ENCODE measurements at places on chromosomes 5 and 9.
A peak's percentile ranks its signal among the peaks of the same experiment; 100 is the strongest.

DNA sequence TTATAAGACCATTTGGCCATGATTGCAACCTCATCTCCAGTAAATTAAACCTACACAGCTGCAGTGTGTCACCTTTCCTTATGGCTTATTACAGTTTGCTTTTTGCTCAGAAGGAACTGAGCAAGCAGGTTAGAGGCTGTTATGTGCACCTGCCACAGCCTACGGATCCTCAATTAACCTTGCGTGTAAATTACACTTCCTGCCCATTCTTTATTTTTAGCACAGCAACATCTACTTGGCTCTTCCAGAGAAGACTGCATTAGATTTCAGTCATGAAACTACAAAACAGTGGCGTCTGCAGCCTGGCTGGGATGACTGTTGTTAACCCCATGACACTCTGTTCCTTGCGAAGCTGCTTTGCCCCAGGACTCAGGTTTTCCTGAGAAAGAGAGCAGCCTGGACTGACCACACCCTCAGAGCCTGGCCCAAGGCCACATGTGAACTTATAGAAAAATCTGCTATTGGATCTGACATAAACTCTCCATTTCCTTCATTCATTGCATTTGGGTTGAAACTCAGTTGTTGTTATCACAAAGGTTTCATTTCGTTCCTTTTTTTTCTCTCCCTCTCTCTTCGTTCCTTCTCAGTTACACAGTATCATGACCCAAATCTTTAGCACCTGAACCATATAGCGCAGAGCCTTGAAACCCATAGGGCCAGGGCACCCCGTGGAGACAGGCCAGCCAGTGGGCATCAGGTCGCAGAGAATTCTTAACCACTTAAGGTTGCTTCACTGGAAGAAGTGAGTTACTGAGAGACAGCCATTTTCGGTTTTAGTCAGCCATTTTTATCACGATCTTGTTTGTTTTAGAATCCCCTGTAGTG, 138.6 kb downstream of the PALM2AKAP2 start:
- no peak for DNase-seq

DNA sequence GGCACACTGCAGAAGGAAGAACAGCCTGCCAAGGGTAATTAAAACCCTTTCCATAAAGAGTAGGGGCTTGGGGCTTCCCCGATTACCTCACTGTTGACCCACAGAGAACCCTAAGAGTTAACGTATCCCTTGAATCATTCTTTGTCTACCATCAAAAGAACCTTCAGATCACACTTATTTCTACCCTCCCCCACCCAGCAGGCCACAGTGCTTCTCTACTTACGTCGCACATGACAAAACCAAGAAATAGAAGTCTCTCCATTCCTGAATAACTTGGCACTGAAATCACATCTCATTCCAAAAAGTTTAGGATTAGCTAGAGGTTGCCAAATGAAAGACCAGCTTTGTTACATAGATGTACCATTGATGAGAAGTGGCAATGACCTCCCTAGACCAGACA, 268.7 kb upstream of the GAS1 start:
- DNase-seq = no peak

GRCh38 chr9:124631326-124631725, 124.1 kb upstream of the NR5A1 start:
- no peak for DNase-seq

- DNase-seq = no peak
Observed at GRCh38 chr9:80507611-80508010, 935.8 kb downstream of the TLE4 start.

DNA sequence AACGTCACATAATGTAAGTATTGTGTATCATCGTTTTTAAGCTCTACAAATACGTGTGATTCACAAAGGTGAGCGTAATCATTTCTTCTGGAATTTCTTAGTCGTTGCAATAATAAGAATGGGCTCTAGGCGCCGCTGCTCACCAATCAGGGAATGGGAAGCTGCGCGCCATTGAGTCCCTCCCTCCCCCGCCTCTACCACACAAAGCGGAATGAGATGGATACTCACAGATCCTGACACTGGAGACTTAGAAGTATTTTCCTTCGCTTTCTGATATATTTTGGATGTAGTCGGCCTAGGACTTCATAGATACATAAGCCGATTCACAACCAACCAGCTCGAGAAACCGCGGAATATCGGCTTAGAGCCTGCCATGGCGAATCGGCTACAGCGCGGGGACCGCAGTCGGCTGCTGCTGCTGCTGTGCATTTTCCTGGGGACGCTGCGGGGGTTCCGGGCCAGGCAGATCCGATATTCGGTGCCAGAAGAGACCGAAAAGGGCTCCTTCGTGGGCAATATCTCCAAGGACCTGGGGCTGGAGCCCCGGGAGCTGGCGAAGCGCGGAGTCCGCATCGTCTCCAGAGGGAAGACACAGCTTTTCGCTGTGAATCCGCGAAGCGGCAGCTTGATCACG, at the start of gene PCDHGA11:
TSS of gene PCDHGA11 (plus strand) at position 197 of the 634 bp plus-strand sequence. CDS start at position 374, 177 bp downstream.
- no peak for DNase-seq

GRCh38 chr9:23288545-23288944, 537.5 kb downstream of the ELAVL2 start:
- no peak for DNase-seq

DNA sequence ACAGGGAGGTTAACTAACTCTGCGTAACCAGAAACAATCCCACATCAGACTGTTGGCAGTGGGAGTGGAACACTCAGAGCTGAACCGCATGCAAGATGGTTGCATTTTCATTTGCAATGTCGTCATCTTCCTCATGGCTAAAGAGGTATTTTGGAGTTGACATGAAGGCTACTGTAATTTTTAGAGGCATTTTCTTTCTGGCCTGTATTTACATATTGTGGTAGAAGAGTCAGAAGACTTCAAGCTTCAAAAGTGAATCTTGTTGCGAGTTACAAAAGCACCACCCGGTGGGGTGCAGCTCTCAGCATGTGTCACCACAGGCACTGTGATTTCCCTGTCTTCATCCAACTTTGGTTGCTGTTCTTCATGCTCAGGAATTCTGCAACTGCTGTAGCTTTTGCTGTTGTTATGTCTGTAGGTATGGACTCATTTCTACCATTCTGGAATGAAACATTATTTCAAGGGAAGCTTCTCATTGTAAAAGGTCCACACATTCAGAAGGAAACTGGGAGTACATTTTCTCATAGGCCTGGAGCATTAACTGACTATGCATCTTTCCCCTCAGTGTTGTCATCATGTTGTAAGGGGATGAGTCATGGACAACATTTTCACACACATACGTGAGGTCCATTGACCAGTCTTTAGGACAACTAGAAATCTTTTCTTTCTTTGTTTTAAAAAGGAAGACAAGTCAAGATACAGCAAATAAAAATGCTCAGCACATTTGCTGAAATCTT, 35.4 kb upstream of the GDNF start:
- no peak for DNase-seq

GRCh38 chr9:104896131-104896530, 31.8 kb downstream of the ABCA1 start:
- no peak for DNase-seq

GRCh38 chr9:89674667-89675057, 69.8 kb downstream of the GADD45G start:
- DNase-seq = no peak

GRCh38 chr5:3709717-3710348, 114.2 kb downstream of the IRX1 start:
- no peak for DNase-seq

DNA sequence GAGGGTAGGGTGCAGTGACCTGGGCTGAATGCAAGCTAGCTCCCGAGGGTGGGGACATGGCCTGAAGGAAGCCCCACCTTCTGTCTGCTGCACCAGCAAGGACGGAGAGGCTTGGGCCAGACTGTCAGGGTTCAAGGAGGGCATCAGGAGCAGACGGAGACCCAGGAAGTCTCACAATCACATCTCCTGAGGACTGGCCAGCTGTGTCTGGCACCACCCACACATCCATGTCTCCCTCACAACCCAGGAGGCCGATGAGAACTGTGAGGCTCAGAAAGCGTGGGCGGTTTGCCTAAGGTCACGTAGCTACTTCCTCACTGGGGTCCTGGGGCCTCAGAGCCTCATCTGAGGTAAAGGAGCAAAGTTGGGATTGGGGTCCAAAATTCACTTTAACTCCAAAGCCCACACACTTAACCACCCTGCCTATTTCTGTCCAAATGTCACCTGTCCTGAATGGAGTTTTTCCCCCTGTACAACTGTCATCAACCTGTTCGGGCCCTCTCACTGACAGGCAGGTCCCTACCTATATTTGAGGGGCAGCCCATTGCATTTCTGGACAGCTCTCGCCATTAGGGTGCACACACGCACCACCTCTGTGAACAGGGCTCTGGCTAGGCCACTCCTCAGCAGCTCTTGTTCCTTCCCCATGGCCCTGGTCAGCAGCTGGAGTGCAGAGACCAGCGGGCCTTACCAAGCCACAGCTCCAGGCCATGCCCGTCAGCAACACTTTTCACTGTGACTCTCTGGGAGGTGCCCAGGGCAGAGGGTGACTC, 3.4 kb downstream of the IL13 start:
- no peak for DNase-seq

DNA sequence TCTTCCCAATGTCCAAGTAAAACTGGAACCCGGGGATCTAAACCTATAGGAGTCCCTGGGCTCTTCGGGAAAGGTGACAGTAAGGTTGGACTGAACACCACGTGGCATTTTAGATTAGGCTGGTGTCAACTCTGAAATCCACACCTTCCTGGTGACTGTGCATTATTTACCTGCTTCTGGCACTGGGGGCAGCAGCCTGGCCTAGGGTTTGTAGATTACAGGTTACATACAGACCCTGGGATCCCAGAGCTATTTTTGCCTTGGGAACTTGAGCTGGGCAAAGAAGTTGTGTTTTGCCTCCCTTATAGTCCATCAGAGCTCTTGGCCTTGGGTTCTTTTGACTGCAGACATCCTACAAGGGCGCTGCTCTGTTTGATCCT, 173.2 kb downstream of the DAB2IP start:
- DNase-seq = no peak

DNA sequence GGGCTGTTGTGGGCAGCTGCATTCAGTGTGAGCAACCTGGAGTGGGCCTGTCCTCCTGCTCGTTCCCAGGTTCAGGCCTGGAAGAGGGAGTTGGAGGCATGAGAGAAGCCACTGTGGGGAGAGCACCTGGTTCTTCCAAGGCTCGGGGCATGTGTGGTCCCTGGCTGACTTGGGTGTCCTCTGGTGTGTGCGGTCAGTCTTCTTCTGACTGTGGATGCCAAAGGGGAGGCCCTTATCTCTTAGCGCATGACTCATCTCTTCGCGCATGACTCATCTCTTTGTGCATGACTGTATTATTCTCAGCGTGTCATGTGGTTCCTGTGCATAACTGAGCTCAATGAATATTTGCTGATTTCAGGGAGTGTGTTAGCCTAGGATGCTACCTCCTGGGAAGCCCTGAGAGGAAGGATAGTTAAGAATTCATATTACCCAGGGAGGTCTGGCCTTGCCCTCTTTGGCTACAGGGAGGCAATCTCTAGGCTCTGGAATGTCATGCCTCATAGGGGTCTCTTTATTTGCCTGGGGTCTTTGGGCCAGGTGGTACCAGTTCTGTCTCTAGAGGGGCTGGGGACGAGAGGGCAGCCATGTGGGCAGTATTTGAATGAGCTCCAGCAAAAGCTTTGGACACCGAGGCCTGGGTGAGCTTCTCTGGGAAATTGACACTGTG, 188.7 kb downstream of the HSPA4 start:
- DNase-seq = peak; percentile 84

DNA sequence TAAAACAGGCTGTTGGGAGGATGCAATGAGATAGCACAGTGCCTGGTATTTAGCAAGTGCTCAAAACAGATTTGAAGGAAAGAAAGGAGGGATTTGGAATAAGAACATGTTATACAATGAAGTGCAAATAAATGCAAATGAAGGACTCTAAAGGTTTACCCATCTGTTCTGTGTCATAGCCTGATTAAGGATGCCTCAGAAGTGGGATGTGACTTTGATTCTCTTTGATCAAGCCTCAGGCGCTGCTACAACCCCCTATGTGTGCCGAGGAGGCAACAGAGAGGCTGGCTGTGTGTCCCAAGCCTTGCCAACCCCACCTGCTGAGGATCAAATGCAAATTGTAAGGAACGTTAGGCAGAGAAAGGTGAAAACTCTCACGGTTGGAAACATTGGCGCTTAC, 27.2 kb downstream of the GGTA1 start:
- no peak for DNase-seq

DNA sequence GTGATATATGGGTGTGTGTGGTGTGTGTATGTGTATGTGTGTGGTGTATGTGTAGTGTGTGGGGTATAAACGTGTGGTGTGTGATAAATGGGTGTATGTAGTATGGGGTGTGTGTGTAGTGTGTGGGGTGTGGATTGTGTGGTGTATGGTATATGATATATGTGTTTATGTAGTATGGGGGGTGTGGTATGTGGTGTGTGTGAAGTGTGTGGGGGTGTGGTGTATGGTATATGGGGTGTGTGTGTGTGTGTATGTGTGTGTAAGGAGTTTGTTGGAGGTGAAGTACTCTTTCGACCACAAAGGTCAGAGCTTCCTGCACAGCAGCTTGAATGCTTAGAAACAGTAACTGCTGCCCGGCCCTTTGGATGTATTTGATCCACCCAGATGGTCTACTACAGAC, 145.2 kb upstream of the IQGAP2 start:
- DNase-seq = no peak

DNA sequence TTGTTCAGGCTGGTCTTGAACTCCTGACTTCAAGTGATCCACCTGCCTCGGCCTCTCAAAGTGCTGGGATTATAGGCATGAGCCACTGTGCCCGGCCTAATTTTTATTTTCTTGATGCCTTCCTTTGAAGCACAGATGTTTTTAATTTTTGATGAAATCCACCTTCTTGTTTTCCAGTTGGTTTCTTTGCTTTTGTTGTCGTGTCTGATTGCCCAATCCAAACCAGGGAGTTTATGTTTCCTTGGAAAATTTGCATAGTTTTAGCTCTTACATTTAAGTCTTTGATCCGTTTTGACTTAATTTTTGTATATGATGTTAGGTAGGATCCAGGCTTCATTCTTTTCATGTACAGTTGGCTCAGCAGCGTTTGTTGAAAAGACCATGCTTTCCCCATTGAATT, 15.2 kb downstream of the EHMT1 start:
- DNase-seq = no peak

DNA sequence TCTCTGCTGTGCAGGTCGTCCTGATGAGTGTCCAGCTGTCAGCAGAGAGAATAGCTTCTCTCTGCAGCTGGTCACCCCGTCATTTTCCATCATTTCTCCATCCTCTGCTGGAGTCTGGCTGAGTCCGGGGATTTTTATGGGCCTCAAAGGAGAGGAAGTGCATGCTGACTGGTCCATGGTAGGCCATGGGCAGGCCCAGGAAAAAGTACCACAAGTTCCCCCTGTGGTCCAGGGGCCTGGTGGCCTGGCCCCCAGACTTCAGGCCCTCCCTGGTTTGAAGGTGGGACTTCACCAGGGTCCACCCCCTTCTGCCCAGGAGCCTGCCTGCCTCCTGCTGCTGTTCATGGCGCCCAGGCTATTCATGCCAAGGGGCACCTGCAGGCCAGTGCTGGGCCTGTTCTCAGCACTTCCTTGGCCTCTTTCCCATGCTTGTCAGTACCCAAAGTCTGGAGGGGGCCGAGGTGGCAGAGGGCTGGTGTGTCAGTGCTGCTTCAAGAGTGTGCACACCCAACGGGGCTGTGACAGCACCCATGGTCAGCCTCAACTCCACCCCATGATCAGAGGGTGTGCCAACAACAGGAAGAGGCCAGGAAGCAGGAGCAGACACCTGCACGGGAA, 7.3 kb upstream of the MTMR12 start:
- no peak for DNase-seq

GRCh38 chr5:127580731-127581130, 63.3 kb downstream of the PRRC1 start:
- DNase-seq = no peak

- no peak for DNase-seq
Observed at GRCh38 chr9:70902171-70902570, 219.2 kb downstream of the TRPM3 start.

Data from posterior cingulate gyrus (tissue), 11 donors.